ENCODE measurements at places on chromosomes 1 and 21.

DNA sequence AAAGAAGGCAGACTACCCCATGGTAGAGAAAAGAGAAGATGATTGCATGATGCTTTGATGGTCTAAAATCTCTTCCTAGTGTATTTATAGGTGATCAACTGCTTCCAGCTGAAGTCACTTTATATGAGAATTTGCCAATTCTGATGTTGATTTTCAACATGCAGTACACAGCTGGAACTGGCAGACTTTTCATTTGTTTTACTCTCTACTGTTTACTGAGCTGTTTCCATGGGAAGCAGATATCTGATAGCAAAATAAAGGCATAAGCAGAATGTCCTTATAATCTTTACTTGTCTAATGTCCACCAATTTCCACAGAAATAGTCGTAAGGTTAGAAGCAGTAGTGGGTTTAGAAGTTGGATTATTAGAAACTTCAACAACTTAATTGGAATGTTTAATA, 74.9 kb downstream of the SYDE2 start:
- no peaks in the 10 kb centered on the region for H3K4me1 ChIP-seq
- H3K27ac ChIP-seq = no peak overlapping the region
- H3K4me3 ChIP-seq = no peak overlapping the region
- no peaks in the 10 kb centered on the region for H3K36me3 ChIP-seq
- peaks cover 12% of the 10 kb centered on the region for H3K27me3 ChIP-seq

DNA sequence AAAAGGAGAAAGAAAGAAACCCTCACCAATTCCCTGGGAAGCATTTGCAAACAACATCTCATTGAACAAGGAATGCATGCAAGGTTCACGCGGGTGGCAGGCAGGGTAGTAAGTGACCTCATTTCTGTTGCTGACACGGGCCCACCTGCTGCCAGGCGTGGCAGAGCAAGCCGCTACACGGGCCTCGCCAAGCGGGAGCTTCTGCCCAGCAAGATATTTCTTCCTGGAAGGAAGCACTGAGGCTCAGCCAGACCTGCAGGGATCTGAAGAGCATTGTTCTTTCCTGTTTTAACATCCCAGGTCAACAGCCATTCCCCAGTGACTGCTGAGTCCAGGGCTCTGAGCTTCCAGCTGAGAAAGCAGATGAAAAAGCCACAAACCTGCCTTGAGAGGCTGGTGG, 91.9 kb upstream of the IGSF21 start:
- H3K36me3 ChIP-seq = no peaks in the 10 kb centered on the region
- H3K4me1 ChIP-seq = no peaks in the 10 kb centered on the region
- no peak overlapping the region for H3K4me3 ChIP-seq
- H3K27me3 ChIP-seq = peaks cover 17% of the 10 kb centered on the region
- DNase-seq = no peak
- no peak overlapping the region for H3K27ac ChIP-seq

GRCh38 chr1:222034790-222035189, 292.9 kb upstream of the DUSP10 start:
- no peak for DNase-seq
- H3K4me1 ChIP-seq = no peaks in the 10 kb centered on the region
- H3K4me3 ChIP-seq = no peak overlapping the region
- H3K27ac ChIP-seq = no peak overlapping the region
- no peaks in the 10 kb centered on the region for H3K36me3 ChIP-seq

DNA sequence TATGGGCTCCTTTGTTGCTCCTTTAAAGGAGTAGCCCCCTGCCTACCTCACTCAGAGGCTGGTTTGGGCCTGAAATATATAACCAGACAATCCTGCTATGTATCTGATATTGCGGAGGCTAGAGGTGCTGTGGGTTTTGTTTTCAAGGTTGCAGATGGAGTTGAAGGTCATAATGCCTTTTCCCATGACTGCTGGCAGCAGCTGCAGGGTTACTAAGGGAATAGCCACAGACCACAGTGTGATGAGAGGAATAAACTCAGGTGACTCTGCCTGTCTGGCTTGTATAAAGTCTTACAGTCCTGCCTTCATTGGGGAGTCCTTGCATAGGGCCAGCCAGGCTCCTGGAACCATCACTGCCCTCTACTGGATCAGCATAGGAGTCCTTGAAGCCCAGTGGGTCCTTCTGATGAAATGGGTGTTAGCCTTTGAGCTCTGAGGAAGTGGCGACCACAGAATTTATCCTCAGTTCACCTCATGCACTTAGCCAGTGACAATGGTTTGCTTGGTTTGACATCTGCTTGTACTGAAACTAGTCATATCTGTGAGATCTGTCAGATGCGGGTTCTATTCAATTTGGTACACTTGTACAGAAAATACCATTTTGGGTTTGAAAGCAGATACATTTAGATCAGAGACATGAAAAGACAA, 174.4 kb upstream of the HMCN1 start:
- no peak overlapping the region for H3K4me3 ChIP-seq
- no peaks in the 10 kb centered on the region for H3K4me1 ChIP-seq
- H3K27ac ChIP-seq = no peak overlapping the region
- no peaks in the 10 kb centered on the region for H3K36me3 ChIP-seq
- no peaks in the 10 kb centered on the region for H3K27me3 ChIP-seq

Data from Panc1 (cell line).